ENCODE measurements at places on chromosomes 2 and 18. TPM values are rescaled to one million over a fixed set of nuclear protein-coding genes. Genes with fewer than 3 reads are reported as not detected.

DNA sequence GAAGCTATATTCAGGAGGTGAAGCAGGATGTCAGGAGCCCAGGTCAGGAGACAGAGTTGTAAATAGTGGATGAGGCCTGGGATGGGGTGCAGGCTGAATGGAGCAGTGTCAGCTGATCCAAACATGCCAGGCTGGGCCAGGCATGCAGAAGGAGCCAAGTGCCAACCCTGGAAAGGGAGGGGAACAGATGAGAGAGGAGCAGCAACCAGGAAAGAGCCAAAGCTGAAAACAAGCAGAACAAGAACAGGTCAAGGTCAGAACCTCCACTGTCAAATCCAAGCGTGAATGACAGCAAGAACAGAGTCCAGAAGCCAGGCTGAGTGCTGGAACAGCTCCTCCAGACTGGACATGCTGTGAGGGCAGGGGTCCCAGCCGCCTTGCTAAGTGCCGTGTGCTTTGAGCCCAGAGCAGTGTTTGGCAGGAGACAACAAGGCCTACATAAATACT lies 49.2 kb upstream of the PPP1CB start:
- DNase-seq: no peak

DNA sequence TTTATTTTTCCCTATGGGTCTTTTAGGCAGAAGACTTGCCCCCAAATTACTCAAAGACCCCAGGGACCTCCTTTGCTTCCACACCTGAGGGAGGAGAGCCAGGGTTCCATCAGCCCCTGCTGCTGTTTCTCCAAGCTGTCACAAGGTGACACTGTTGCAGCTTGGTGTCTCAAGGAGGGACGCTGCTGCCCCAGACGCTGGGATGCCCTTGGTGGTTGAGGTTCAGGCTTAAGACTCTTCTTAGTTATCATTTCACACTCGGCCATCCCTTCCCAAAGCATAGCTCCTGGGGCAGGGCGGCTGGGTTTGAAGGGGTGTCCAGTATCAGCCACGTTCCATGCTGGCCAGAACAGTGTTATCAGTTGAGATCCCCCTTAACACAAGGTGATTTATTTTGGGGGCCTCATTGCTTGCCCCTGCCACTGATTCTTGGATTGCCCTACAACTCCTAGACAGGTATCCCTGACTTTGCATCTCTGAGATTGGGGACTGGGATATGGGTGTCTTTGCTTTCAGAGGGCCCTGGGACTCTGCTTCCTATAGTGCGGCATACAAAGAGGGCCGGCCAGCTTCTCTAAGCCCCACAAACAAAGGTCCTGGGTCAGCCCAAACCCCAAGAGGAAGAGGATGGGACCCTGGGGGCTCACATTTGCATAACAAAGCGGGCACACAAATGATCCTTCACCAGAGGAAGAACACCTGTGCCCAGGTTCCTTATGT lies 22.7 kb downstream of the GPR55 start:
- no peak for DNase-seq

ZNF514 gene
- 25.1 TPM for polyA plus RNA-seq

LINC00305 gene
- polyA plus RNA-seq: 5.2 TPM

GRCh38 chr2:59171019-59171418 lies 929.9 kb upstream of the FANCL start:
- no peak for DNase-seq

GRCh38 chr2:25539136-25539535 lies 134.2 kb downstream of the DTNB start:
- no peak for DNase-seq

DNA sequence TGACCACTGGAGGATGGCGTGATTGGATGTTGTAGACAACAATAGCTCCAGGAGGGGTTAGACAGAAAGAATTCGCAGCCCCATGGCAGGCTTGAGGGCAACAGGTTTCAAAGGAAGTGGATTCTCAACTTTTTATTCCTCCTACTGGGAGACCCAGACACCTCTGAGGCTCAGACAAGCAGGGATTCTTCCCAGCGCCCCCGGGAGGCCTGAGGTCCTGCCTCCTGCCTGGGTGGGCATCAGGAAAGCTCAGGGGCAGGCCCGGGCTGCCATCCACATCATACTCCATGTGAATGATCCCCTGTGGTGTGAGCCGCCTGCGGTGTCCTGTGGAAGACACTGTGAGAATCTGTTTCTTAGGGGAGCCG lies 203.5 kb downstream of the CYP26B1 start:
- DNase-seq: no peak

GRCh38 chr2:151102226-151102625 lies 159.4 kb downstream of the RBM43 start:
- DNase-seq: no peak

GRCh38 chr2:152925547-152926448 lies 207.4 kb downstream of the ARL6IP6 start:
- DNase-seq: peak; percentile 31

GRCh38 chr2:209162129-209162528 lies 261.7 kb upstream of the MAP2 start:
- DNase-seq: no peak

MEIS1 gene
- 142 TPM for polyA plus RNA-seq

Data from right renal pelvis (tissue), 4 donors.